RCC 7860 (cell line): ENCODE measurements at places on chromosomes 1 and 21.

DNA sequence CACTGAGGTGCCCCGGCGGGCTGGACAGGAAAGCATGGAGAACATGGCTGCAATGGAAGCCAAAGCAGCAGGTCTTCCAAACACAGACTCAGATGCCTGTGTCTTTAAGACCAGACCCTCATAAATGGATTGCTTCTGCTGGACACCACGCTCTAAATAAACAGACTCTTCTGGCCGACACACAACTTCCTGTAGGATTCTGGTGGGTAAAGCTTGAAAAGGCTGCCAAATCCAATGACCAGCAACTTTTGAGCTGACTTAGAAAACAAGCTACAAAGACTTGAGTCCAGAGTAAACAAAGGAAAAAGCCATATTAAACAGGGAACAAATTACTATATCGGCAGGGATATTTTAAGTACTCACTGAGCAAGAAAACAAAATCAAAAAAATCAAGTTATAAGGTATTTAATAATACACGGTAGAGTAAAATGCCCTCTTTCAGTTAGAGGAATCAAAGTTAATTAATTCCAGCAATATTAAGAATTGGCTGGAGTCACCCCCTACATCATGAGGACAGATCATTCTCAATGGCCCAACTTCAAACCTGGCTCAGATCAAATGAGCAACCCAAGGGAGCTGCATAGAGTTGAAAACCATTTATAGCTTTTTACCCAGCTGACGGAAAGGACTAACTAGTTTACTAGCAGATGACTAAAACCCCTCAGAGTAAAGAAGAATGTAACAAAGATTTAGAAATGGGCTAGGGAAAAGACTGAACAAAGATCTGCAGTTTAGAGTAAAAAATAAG is 102.4 kb downstream of the TGFBR3 start:
- no peak for DNase-seq

DNA sequence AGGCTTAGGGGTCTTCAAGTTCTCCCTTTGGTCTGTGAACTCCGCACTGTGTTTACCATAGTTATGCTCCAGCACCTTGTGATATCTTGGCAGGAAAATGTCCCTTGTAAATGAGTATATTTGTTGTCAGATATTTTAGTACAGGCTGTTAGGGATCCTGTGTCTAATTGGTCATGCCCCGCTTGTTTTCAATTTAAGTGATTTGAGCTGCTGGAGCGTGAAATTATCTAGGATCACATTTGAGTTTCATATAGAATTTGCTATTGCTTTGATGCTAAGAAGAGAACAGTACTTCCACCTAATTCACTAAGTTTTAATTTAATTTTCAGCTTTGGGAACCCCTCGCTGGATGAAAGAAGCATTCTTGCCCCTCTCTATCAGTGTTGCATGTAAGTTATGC is 15.4 kb upstream of the TOR3A start:
- no peak for DNase-seq

DNA sequence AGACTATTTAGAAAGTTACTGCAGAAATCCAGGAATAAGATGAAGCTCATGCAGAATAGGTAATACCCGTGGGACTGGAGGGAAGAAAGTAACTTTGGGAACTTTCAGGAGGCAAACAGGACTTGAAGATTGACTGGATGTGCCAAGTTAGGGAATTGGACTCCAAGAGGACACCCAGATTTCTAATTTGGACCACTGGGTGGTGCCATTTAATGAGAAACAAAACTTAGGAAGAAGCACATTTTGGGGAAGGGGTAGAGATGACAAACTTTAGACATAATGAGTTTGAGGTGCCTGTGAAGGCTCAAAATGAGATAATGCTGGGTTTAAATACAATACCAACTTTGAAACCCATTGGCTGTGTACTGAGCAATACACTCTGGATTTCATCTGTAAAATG is 3.3 kb upstream of the B4GALT3 start:
- no peak for DNase-seq

DNA sequence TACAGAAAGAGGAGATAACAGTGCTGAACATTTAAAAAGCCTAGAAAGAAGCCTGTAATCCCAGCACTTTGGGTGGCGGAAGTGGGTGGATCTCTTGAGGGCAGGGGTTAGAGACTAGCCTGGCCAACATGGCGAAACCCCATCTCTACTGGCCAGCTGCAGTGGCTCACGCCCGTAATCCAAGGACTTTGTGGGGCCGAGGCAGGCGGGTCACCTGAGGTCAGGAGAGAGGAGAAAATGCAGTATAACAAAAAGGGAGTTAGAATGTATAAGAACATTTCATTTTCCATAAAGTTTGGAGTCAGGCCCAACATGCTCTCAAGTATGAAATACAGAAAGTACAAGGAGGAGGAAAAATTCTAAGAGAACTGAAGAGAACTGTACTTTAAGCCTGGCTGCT is 134.5 kb downstream of the SMYD3 start:
- DNase-seq: no peak

DNA sequence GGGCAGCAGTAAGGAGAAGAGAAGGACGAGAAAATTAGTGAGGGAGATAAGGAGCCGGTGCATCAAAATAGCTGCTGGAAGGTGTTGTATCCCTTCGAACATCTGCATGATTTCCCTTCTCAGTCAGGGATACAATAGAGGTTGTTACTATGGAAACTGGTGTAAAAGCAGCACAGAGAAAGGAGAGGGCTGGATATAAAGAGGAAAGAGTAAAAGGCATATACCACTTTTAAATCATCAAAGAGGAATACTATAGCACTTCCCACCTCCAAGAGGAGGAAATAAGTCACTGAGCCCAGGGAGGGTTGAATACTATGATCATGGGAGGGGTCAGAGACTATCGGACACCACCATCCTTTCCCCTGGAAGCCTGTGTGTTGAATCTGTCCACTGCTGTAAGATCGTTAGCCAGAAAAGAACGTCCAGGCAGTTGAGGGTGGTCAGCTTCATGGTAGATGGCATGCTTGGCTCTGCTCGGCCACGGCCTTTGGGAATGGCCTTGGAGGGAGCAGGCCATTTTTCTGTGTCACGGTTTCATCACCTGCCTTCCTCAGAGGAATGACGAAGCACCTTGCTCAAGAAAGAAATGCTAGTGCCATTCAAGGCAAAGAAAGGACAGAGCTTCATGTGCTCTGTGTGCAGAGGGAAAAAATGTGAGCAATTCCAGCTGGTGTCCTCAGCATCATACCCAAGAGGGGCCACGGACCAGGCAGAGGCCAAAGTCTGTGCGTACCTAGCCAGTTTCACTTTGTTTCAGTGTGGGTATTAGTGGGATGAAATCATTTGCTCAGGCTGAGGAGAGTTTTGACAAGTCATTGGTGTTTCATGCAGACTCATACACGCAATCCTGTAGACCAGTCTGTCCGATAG is 64.2 kb downstream of the IRF2BP2 start:
- no peak for DNase-seq

DNA sequence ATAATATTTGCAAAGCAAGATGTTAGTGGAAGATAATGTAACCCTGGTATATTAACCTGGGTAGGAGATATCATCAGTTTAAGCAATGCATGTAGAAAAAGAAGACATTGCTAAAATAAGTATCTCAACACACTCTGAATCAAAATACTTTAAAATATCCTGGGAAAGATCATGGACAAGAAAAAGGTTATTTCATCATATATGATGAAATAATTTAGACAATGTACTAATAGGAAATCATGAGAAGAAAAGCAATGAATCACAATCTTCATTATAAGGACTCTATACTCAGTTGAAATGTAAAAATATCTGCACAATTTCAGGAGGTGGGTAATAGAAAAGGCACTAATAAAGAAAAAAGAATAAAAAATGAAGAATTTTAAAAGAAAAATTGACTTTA is 158.8 kb downstream of the KCNT2 start:
- no peak for DNase-seq

GRCh38 chr1:110243574-110243973 is 33.5 kb downstream of the KCNC4 start:
- no peak for DNase-seq

DNA sequence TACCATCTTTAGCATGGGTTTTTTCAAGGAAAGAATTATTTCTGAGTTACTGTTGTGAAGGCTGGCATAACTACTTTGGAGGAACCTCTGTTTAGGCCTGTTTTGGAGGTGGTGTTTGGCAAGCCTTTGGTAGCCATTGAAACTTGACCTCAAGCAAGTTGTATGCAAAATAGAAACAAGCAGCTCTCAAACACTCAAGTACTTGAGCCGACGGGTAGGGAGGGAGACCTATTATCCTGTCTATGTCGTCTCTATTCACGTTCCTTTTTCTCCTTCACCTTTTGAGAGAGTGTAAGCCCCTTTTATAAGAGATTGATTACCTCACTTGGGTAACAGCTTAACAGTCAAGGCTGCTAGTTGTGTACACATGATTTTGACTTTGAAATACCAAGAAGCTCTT is 878.3 kb upstream of the CXADR start:
- DNase-seq: no peak

DNA sequence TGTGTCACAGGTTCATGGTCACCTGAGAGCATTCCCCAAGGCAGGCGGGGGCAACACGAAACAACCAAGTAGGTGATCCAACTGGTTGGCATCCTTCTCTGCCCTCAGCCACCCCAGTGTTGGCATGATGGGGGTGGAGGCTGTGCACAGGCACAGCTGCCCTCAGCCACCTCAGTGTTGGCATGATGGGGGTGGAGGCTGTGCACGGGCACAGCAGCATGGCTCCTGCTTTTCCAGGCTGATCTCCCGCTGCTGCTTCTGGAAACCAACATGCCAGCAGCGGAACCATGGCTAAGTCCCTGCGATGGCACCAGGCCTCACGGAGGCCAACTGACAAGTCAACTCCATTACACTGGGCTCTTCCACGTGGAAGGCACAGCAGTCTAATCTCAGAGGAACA is 447.8 kb downstream of the PTPRU start:
- no peak for DNase-seq

DNA sequence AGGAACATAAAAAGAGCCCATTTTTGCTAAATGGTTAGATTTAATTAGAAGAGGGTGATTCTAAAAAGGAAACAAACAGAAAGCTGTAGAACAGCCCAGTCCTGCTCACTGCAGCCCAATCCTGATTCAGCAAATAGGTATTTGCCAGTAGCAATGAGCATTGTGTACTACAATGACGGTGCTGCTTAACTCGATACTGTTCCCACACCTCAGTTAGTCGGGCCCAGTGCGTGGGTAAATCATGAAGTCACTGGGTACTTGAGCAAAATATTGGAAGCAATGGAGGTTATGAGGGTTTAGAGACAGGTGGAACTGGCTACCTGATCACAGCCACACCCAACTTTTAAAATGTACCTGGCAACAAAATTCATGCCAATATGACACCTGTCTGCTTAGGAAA is 101.5 kb upstream of the ADGRL2 start:
- DNase-seq: no peak

- no peak for DNase-seq
These were observed 56.8 kb downstream of the LUZP1 start for GRCh38 chr1:23111600-23112535.

- DNase-seq: no peak
These were observed 408.1 kb upstream of the USP24 start for GRCh38 chr1:55623311-55623710.

GRCh38 chr1:246221485-246222255 is 285.4 kb downstream of the SMYD3 start:
- no peak for DNase-seq
